Motor neuron (in vitro differentiated cells): ENCODE measurements at places on chromosomes 1 and 21. TPM values are rescaled to one million over a fixed set of nuclear protein-coding genes. Genes with fewer than 3 reads are reported as not detected.

The S100A3 gene
- 1.00 TPM in 1 of 2 replicates, not detected in the other for total RNA-seq

The MARK1 gene
- 3.7 and 8.5 TPM in 2 replicates for total RNA-seq

The TIAM1 gene
- 14.5 and 21.6 TPM in 2 replicates for total RNA-seq

The VASH2 gene
- 33.5 and 37.6 TPM in 2 replicates for total RNA-seq

The SLC9C2 gene
- 0.05 TPM in 1 of 2 replicates, not detected in the other for total RNA-seq
